ENCODE measurements at places on chromosomes 7 and 10.

- DNase-seq: no peak
These were observed 80.4 kb downstream of the TCF7L2 start for GRCh38 chr10:113030453-113030852.

GRCh38 chr7:88344956-88345832 lies 38.5 kb upstream of the STEAP4 start:
- DNase-seq: peak; percentile 48

- no peak for DNase-seq
These were observed 27.1 kb downstream of the CDHR3 start for GRCh38 chr7:105990141-105990540.

GRCh38 chr10:74887614-74888284 lies 61.3 kb downstream of the KAT6B start:
- DNase-seq: no peak

Measured in NT2/D1 (cell line).